ENCODE measurements at places on chromosomes 6 and 20. TPM values are rescaled to one million over a fixed set of nuclear protein-coding genes. Genes with fewer than 3 reads are reported as not detected.

ARHGAP40 gene
- not detected for total RNA-seq

GABRR1 gene
- total RNA-seq = not detected

RAET1L gene
- 1.2 TPM for total RNA-seq

DNA sequence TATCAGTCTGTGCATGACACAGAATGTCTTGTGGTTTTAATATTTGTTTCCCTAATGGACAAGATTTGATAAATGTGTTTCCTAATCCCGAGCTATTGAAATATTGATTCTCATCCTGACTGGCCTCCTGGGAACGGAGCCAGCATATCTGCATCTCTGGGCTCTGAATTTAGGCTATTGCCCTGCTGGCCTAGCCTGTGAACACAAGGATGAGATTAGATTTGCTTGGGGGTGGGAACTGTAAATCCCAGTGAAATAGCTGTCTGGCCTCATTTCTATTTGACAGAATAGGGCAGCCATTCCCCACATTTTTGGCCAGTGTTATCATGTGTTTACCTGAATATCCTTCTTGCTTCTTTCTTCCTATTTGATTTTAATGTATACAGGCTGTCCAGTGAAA, 198.4 kb upstream of the SOX4 start:
- no peak for DNase-seq

GRCh38 chr6:137928286-137928685, 61.2 kb downstream of the TNFAIP3 start:
- no peak for DNase-seq

- no peak for DNase-seq
Observed at GRCh38 chr20:38842558-38842981, 37.1 kb downstream of the PPP1R16B start.

GRCh38 chr6:146295695-146296094, 247.9 kb upstream of the RAB32 start:
- DNase-seq = no peak
